Retinal pigment epithelial cell (primary cell): ENCODE measurements at places on chromosomes 6 and 20.
A peak's percentile ranks its signal among the peaks of the same experiment; 100 is the strongest.

DNA sequence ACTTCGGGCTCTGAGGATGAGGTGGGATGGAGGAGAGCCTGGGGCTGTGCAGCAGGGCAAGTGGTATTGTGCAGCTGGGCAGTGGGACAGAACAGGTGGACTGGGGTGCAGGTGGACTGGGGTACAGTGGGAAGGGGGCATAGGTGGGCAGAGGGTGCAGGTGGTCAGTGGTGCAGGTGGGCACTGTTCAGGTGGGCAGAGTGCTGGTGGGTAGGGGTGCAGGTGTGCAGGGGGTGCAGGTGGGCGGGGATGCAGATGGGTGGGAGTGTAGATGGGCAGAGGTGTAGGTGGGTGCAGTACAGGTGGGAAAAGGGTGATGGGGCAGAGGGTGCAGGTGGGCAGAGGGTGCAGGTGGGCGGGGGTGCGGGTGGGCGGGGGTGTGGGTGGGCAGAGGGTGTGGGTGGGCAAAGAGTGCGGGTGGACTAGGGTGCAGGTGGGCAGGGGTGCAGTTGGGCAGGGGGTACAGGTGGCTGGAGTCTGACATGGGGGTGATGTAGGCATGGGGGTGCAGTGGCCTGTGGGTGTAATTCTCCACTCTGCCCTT lies 20.4 kb downstream of the BHLHE23 start:
- DNase-seq: no peak

GRCh38 chr20:43940518-43941225 lies 26.0 kb downstream of the TOX2 start:
- no peak for DNase-seq

DNA sequence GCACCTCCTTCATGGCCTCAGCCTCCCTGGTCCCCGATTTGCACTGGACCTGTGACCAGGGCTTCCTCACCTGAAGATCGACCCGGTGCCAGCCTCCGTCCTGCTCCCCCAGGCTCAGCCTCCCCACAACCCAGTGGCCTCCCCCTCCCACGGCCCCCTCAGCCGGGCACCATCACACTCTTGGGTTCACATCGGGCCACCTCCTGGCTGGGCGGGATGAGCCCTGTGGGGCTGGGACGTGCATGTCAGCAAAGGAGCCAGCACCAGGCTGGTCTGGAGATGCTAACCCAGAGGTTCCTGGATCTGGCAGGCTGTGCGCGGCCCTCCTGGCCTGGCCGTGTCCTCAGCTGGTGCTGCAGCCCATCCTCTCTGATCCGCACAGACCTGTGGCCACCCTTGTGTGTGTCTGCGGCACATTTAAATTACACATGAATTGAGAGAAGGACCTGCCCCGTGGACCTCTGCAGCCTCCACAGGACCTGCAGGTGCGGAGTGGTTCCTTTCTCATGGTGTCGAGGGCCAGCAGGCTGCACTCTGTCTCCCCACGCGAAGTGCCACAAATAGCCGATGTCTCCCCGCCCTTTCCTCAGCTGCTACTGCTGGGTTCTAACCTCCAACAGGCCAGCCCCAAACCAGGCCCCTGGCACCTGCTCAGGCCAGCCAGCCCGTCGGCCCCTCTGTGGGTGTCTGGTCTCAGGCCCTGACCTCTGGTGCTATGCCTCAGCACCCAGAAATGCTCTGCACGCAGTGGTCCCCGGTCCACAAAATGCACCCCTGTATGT lies 237.5 kb downstream of the ERMARD start:
- no peak for DNase-seq

DNA sequence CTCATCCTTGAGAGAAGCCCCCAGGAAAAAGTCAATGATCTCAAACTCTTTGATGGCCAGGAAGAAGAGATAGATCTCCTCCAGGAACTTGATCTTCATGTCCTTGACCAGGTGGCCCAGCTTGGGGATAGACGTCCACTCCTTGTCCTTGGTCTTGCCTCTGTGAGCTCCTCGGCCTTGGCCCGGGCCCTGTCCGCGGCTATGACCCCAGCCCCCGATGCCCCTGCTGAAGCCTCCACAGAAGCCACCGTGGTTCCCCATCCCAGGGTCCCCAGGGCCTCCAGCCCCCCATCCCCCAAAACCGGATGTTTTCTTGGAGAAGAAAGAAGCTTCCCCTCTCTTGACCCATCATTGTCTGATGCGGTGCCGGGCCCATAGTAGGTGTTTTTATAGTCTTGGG lies 195.1 kb downstream of the ZMYND8 start:
- DNase-seq: no peak

DNA sequence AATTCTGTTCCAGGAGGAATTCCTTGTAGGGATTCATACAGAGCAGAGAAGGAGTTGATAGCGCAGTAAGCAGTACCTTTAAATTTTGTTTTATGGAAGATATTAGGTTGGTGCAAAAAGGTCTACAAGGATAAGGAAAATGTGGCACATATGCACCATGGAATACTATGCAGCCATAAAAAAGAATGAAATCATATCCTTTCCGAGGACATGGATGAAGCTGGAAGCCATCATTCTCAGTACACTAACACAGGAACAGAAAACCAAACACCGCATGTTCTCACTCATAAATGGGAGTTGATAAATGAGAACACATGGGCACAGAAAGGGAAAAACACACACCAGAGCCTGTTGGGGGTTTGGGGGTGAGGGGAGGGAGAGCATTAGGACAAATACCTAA lies 37.4 kb upstream of the TXLNB start:
- no peak for DNase-seq

GRCh38 chr6:72182337-72183246 lies 296.2 kb downstream of the RIMS1 start:
- no peak for DNase-seq

DNA sequence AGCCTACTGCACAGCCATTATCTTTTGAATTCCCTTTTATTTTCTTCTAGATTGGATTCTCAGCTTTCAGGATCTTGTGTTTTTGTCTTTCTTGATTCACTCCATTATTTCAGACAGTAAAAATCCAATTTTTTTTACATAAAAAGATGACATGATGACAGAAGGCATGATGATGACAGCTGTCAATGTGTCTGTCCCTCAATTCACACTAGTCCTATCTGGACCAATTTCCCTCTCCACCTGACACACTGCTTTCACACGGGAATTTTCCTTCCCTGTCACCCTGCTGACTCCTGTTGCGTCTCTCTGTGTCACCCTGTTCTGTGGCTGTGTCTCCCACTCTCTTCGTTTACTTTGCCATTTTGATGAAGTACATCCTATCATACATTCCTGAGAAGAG lies 73.6 kb downstream of the KHDC1L start:
- no peak for DNase-seq

DNA sequence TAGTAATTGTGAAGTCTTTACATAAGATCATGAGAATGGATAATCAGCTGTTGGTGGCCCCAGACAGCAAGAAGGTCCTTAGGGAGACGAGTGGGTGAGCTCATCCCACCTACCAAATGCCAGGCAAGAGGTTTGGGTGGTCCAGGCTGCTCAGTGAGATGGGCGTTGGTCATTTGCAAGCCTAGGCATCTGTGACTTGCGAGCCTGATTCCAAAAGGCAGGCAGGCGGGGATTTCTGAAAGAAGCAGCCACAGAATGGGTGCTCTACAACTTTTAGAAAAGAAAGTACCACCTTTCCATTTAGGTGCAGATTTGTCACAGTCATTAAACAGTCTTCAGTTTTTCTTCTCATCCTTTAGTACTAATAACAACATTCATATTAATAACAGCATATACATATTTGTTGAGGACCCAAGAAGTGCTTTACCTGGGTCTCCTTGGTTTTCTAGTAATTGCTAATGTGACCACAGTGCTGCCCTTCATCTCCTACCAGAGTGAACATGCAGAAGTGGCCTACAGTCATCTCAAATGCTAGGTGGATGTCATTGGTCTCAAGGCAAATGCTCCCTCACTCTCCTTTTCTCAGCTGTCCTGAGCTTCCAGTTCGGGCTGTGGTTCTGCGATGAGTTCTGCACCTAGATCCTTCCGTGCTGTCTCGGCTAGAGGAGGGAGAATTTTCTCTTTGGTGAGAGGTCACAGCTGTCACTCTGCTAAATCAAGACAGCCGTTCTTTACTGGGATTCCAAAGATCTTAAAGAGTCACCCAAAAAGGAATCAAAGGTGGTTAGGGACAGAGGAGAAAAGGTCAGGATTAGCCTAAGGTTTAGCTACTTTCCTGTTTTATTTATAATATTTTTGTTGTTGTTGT lies 2.7 kb downstream of the WRNIP1 start:
- no peak for DNase-seq

DNA sequence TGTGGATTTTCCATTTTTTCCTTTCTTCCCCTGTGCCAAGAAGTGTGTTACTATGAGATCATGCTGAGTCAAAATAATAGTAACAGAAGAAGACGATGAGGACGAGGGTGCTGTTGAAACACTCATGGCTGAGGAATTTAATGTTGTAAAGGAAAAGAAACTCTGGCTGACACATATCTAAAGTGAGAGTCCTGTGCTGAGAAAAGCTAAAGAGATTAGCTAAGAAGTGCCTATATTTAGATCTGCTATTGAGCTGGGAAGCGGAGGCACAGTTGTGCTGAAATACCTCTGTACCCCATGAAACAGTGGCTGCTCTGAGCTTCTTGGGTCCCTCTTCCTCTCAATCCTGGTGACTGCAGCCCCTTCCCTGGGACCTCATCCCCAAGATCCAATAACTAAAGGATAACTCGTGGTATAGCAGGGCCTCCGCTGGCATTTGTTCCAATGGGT lies 1.1 kb upstream of the SYTL3 start:
- DNase-seq: peak; percentile 75

- peak; percentile 28 for DNase-seq
These were observed 979.6 kb upstream of the MAP3K7 start for GRCh38 chr6:91566467-91566866.

DNA sequence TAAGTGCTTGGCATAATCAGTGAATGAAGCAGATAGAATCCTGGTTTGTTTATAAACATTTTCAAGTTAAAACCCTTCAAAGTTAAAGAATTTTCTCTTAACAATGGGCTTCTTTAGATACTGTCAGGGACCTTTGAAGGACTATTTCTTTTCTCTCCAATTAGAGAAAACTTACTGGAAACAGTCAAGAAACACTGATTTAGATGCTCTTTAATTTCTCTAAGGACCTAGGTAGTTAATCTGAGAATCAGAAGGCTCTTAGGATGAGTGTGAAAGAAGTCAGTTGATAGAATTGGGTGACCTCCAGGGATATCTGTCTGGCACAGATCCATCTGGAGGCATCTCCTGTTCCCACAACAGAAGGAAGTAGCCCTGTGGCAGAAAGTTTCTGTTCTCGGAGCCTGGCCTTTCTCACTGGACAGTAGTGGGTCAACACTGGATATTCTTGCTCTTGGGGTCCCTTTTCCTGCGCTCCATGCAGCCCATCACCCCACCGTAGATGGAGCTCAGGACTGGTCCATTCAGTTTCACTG lies 22.5 kb downstream of the KIAA0408 start:
- no peak for DNase-seq

DNA sequence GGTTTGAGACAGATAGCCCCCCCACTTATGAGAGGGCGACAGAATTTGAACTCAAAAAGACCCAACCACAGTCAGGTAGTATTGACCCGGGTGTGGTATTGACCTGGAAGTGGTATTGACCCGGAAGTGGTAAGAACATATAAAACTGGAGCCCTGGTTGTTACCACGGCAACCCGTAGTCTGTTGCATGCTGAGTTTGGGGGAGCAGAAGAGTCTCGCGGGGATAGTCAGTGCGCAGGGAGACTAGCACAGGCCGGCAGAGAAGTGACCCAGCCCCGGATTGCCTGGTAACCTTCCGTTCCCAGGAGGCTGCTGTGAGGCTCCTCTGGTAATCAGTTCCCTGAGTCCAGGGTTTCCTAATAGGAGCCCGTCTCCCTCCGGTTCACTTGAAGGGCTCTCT lies 96.2 kb downstream of the SNX5 start:
- no peak for DNase-seq
